ENCODE measurements at places on chromosomes 13 and 19.

GRCh38 chr19:43224855-43225253, 19.4 kb upstream of the PSG4 start:
- no peak for DNase-seq

DNA sequence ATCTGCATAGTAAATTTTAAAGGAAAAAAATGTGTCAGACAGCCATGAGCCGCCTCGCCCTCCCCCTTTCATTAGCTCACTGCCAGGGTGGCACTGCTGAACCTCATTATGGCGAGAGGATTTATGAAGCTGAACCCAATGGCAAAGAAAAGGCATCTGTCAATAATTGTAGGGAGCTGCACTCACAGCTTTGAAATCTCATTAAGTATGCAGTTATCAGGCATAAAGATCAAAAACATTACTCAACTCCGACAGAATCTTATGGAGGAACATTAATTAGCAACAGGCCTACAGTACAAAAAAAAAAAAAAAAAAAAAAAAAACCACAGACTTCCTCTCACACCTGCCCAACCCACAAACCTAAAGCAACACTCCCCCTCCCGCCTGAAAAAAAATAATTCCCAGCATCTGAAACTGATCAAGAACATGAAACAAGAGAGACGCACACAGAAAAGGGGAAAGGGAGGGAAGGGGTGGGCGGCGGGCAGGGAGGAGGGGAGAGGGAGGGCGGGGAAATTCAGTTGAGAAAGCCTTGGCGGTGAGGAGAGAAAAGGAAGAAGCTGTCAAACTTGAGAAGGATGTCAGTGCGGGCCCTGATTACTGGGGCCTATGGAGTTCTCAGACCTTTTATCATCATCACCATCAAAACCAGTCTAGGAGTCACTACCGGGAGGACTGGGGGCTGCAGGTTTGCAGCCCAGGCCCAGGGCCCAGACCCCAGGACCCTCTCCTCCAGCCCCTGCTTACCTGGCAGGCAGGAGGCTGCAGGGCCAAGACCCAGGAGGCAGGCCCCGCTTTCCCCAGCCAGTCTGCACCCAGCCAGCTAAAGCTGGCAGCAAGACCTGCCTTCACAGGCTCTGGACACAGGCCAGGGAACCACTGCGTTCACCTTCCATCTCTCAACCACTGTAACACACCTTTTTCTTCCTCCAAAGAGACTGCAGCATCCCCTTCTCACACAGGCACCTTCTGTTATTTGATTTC, 8.9 kb downstream of the TSHZ3 start:
- no peak for DNase-seq

DNA sequence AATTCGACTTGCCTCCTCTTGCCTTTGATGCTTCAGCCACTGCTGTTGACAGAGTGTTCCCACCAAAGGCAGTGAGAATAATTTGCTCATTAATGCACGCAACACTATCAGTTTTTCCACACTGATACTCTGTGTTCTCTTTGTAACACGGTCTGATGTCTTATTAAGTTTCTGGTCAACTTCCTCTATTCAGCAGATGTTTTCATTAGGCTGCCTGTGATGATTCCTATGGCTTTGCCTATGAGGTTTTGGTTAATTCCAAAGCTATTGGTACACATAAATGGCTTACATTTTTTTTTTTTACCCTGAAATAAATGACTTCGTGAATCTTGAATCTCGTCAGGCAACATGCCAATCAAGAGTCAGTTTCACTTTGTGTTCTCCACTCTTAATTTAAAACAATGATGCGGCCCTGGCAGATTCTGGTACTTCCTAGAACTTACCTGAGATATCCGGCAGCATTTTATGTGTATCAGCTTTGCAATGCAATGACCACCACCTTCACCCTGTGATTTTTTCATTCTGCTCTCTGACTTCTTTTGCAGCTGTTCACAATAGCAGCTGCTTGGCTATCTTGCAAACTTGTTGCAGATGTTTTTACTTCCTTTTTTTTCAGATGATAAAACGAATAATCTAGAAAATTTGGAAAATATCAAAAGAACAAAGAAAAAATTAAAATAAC, 27.5 kb upstream of the KL start:
- no peak for DNase-seq

- no peak for DNase-seq
Measured at GRCh38 chr13:39895254-39895653, 239.8 kb downstream of the COG6 start.

DNA sequence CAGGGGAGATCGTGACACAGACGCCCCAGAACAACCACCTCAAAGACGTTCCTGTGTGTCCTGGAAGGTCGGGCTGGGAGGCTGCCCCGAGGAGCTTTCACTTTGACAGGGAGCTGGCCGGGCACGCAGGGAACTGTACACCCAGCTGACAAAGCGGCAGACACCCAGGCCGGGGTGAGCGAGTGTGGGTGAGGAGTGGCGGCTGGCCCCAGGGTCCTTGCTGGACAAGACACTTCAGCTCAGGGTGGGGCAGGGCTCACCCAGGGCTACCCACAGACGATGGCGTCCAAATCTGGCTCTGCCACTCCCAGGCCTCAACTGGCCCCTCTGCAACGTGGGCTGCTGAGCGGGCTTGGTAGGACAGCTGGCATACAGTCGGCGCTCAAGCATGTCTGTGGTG, 2.0 kb downstream of the FGF22 start:
- no peak for DNase-seq

DNA sequence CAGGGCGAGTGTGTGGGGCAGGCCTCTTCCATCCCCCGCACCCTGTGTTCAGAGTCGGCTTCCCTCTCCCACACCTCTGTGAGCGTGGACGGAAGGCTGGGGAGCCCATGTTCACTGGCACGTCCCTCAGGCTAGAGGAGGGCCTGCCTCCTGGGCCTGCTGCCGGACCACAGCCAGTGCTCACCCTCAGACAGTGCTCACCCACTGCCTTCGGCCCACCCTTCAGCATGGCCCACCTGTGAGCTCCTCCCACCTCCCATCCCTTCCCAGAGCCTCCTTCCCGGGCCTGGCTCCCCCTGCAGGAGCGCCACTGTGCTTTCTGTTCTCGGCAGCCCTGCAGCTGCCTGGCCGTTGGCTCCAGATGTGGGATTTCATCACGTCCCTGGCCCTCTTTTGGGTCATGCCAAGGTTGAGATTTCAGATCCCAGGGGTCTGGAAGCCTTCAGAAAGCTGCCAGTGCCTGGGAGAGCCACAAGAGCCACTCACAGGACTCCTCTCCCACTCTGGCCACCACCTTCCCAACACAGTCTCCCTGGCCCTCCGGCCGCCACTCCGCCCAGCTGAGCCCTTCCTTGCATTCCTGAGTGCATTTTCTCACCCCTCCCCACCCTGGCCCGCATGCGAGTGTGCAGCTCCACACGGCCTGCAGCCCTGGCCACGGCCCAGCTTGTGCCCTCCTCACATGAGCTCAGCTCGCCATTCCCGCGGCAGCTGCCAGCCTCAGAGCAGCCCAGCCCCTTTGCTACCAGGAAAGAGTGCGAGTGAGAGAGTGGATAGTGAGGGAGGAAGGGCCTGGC, 25.3 kb downstream of the CAPN12 start:
- DNase-seq = no peak

DNA sequence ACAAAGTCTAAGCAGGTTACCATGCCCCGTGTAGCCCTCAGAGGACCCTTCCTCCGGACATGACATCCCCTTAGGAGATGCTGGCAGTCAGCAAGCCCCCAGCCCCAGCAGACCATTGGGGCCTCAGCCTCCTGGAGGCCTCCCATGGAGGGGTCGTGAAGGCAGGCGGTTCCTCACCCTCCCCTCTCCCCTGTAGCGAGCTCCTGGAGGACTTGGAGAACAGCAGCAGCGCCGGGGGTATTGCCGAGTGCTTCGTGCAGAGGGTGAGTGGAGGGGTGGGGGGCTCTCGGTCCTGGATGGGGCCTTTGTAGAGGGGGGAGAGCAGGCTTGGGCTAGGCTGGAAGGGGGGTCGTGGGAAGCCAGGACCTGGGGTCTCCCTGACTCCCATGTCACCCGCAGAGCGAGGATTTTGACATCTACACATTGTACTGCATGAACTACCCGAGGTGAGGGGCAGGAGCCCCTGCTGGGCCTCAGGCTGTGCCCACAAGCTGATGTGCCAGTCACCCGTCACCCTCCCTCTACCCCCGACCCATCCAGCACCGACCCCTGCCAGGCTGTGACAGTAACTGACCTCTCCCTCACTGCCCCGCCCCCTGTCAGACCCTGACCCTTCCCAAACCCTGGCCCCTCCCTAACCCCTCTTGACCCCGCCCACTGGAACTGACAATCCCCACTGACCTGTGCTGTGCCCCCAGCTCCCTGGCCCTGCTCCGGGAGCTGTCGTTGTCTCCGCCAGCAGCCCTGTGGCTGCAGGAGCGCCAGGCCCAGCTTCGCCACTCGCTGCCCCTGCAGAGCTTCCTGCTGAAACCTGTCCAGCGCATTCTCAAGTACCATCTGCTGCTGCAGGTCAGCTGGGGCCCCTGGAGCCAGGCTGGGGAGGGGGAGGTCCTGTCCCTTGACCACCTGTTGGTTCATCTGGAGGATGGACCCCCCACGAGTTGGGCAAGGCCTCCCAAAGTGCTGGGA, 4.0 kb downstream of the PLEKHG2 start:
- DNase-seq = no peak

DNA sequence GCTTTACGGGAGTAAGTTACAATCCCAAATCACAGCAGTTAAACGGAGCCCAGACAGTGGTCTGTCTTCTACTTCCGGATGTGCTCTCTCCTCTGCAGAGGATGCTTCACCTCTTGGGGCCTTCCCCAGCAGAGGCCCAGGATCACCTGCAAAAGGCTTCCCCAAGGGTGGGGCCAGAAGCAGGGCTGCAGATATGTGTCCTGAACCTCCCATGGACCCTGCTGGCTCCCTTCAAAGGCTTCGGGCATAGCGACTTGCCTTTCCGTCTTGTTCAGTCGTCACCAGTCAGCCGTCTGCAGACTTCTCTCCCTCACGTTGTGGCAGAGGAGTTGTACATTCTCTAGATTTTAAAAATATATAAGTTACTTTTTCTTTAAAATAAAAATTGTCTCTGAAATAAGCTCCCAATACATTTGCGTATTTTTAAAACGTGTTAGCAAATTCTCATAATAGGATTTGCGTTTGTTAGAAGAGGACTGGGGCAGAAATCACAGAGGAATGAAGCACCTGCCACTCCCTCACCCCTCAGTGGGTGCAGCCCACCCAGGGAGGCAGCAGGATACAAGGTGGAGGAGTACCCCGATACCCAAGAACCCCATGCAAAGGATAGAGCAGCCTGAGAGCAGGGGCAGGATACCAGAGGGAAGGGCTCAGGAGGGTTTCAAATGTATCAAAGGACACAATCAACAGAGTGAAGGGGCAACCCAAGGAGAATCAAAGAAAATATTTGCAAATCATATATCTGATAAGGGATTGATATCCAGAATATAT, 22.9 kb upstream of the MEDAG start:
- DNase-seq = no peak

- DNase-seq = peak; percentile 99
Measured at GRCh38 chr13:100392709-100393630, 195.6 kb downstream of the GGACT start.

DNA sequence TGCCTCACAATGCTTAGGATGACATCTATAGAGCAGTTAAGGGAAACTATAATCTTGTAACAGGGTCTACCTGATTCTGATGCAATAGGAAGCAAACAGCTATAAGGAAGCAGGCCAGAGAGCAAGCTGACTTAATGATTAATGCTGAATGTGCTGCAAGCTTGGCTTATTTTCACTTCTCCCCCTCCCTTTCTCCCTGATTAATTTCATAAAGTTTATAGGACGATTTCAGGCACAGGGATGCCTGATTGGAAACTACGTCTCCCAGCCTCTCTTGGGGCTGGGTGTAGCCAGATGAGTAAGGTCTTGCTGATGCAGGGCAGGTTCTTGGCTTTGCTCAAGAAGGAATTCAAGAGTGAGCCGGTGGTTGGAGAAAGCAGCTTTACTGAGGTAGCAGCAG, 82.8 kb upstream of the MRI1 start:
- DNase-seq = no peak

DNA sequence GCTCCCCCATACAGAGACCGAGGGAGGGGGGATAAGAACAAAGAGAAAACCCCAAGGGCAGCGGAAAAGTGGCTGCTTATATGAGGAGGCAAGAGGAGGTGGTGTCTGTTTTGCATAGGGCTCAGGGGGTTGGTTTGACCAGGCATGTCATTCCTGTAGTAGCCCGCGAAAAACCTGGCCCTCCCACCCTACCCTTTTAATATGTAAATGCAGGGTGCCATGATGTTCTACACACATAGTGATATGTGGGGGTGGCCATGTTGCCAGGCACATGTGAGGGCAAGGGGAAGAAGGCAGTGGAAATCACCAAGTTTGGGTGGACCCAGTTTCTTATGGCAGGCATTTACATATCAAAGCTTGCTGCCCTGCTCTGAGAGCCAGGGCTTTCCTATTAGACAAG, 203.5 kb upstream of the UBL3 start:
- no peak for DNase-seq

DNA sequence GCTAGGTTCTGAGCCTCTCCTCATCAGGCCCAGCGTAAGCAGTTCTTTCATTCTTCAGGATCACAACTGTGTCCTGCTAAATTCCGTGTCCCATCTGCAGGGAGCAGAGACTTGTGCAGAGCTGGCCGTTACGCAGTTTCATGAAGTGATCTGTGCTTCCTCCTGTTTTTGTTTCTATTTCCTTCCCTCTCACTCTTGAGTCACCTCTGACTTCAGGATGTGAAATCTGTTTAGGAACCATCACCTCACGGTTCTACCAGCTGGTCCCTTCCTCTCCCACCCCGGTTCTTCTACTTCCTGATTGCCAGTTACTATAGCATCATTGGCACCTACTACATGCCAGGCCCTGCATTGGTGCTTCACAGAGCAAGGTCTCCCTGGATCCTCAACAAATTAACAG, 8.5 kb downstream of the MAU2 start:
- no peak for DNase-seq

- DNase-seq = no peak
Measured at GRCh38 chr19:43078311-43078710, 4.2 kb downstream of the PSG2 start.

- no peak for DNase-seq
Measured at GRCh38 chr13:94660695-94661326, 51.5 kb downstream of the SOX21 start.

- DNase-seq = no peak
Measured at GRCh38 chr13:108433976-108434755, 164.6 kb downstream of the TNFSF13B start.

DNA sequence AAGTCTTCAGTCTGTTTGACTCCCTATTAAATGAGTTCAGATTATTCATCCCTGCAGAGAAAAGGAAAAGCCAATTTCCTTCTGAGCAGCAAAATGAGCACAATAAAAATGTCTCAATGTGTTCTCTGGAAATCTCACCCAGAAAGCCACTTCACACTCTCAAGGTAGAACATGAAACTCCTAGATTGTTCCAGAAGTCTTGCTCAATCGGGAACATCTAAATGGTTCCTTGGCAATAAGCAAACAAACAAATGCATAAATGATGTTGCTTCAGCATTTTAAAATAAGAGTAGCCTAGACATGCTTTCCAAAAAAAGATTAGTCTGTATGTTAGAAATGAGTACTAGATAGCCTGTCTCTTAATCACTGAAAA, 59.7 kb upstream of the TNFRSF19 start:
- DNase-seq = no peak

DNA sequence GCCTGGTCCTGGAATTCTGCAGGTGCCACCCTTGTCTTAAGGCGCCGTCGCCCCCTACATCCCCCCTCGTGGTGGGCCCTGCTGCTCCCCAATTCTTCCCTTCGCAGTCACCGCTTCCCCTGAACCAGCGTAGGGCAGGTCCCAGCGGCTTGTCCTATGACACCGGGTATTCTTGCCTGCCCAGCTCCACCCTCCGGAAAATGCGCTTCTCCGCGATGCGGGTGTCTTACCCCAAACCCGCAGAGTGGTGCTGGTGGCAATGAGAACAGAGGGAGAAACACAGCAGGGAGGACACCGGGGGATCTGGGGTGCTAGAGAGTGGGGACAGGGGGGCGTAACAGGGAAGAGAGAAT, 9.0 kb downstream of the ZNF808 start:
- DNase-seq = no peak

Data from smooth muscle cell of the brain vasculature (primary cell).